PC-9 (cell line): ENCODE measurements at places on chromosomes 3 and 15. TPM values are rescaled to one million over a fixed set of nuclear protein-coding genes. Genes with fewer than 3 reads are reported as not detected.

ERICH6 gene
- not detected in 2 replicates for total RNA-seq

DALRD3 gene
- 27.7 and 35.9 TPM in 2 replicates for total RNA-seq

MESP2 gene
- 1.3 and 2.4 TPM in 2 replicates for total RNA-seq

DNA sequence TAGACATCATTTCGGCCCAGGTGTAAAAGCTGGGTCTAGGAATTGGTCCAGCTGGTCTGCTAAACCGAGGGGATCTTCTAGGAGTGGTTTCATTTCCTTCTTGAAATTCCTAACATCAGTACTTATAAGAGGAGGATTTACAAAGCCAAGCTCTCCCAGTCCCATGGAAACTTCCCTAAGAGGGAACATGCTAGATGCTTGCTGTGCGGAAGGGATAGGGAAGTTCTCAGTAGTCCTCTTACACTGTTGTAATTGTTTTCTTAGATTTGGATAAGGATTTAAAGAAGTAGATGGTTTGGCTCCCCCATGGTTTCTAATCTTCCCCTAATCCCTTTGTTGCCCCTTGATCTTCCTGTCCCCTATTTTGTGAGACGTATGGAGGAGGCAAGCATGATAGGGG, 89.7 kb upstream of the XCR1 start:
- peak overlapping the region; percentile 98 for H3K27ac ChIP-seq
- no peaks in the 10 kb centered on the region for H3K27me3 ChIP-seq
- H3K4me1 ChIP-seq = peaks cover 83% of the 10 kb centered on the region
- H3K4me3 ChIP-seq = no peak overlapping the region

GRCh38 chr3:141431411-141432378, 55.1 kb upstream of the RASA2 start:
- H3K36me3 ChIP-seq = no peaks in the 10 kb centered on the region
- no peak overlapping the region for H3K27ac ChIP-seq
- H3K4me3 ChIP-seq = no peak overlapping the region
- no peaks in the 10 kb centered on the region for H3K4me1 ChIP-seq
- no peaks in the 10 kb centered on the region for H3K27me3 ChIP-seq
- no peak for DNase-seq

DNA sequence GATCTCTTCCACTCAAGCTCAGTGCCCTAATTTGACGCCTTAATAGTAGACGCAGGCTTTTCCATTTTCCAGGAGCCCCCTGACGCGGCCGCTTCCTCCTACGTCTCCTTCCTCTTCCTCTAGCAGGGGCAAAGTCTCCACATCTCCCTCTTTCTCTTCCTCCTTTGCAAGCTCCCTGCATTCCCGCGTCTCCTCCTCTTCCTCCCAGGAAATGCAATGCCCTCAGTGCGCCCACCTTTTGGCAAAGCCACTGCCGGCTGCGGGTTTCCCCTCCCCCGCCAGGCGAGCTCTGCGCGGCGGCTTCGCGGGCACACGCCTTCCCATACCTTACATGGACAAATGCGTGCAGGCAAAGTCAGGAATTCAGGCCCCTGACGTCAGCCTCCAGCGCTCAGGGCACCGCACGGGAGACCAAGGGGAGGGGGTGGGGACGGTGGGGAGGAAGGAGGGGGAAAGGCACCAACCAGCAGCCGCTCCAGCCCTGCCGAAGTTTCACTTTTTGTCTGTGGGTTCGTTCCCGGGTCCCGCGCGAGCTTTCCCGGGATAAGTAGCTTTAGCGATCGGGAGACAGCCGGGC, 432 bp upstream of the LPP start:
- peak overlapping the region; percentile 78 for H3K27ac ChIP-seq
- H3K27me3 ChIP-seq = no peaks in the 10 kb centered on the region
- 0 out of 2 replicates have a peak, but pooled peaks cover 3% of the 10 kb centered on the region for H3K36me3 ChIP-seq
- H3K4me3 ChIP-seq = peak overlapping the region; percentile 81
- peaks cover 42% of the 10 kb centered on the region for H3K4me1 ChIP-seq
- DNase-seq = peak; percentile 86

- H3K4me1 ChIP-seq = no peaks in the 10 kb centered on the region
- no peak for DNase-seq
- H3K27ac ChIP-seq = no peak overlapping the region
- no peaks in the 10 kb centered on the region for H3K36me3 ChIP-seq
- no peak overlapping the region for H3K4me3 ChIP-seq
- H3K27me3 ChIP-seq = peaks cover 16% of the 10 kb centered on the region
Measured at GRCh38 chr15:74294010-74294409, 57.9 kb downstream of the CCDC33 start.

- H3K4me3 ChIP-seq = no peak overlapping the region
- no peak overlapping the region for H3K27ac ChIP-seq
- no peaks in the 10 kb centered on the region for H3K36me3 ChIP-seq
- H3K4me1 ChIP-seq = no peaks in the 10 kb centered on the region
Measured at GRCh38 chr3:115624029-115624741, 875 bp downstream of the GAP43 start.

- H3K4me1 ChIP-seq = peaks cover 29% of the 10 kb centered on the region
- H3K27me3 ChIP-seq = no peaks in the 10 kb centered on the region
- no peak for DNase-seq
- peak overlapping the region; percentile 61 for H3K27ac ChIP-seq
- H3K36me3 ChIP-seq = peaks cover 13% of the 10 kb centered on the region
Measured at GRCh38 chr3:126617571-126617970, 37.4 kb downstream of the TXNRD3 start.

DNA sequence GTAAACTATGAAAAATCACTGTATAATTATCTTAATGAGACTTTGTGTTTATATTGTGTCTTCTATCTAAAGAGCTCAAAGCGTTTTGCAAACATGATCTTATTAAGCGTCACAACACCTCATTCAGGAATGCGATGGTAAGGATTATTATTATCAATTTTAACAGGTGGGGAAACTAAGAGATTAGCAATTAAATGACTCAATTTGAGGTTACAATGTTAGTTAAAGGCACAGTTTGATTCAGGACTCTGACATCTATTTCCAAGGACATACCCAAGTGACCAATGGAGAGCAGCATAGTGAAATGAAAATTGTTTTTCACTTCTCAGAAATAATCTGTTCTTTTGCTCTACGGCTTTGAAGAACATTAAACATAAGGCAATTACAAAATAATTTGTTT, 74.6 kb downstream of the FMN1 start:
- H3K4me1 ChIP-seq = no peaks in the 10 kb centered on the region
- no peaks in the 10 kb centered on the region for H3K36me3 ChIP-seq
- H3K27ac ChIP-seq = no peak overlapping the region
- DNase-seq = no peak

GRCh38 chr3:160106905-160107861, 118.0 kb upstream of the C3orf80 start:
- no peak for DNase-seq
- H3K36me3 ChIP-seq = no peaks in the 10 kb centered on the region
- no peak overlapping the region for H3K4me3 ChIP-seq
- H3K27ac ChIP-seq = no peak overlapping the region

GRCh38 chr3:105594219-105594618, 227.5 kb downstream of the ALCAM start:
- H3K4me1 ChIP-seq = peaks cover 16% of the 10 kb centered on the region
- H3K36me3 ChIP-seq = no peaks in the 10 kb centered on the region
- no peak overlapping the region for H3K4me3 ChIP-seq
- H3K27me3 ChIP-seq = no peaks in the 10 kb centered on the region
- no peak for DNase-seq
